Amniotic epithelial cell (primary cell): ENCODE measurements at places on chromosomes 4 and X.

DNA sequence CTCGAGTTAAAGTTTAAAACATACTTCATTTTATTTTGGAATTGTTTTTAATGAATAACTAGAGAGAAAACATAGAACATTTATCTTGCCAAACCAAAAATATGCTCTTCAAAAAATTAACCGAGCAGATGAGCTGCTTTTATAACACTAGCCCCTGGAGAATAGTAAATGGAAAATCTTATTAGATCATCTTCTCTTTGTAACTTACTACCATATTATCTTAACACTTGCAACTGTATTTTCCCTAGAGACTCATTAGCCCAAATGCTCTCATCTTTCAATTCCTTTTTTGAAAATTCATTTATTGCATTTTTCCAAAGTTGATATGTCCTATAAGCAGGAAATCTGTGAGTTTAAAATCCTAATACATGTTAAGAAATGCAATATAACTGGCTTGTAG lies 143.3 kb downstream of the CAMK2D start:
- no peak for DNase-seq

DNA sequence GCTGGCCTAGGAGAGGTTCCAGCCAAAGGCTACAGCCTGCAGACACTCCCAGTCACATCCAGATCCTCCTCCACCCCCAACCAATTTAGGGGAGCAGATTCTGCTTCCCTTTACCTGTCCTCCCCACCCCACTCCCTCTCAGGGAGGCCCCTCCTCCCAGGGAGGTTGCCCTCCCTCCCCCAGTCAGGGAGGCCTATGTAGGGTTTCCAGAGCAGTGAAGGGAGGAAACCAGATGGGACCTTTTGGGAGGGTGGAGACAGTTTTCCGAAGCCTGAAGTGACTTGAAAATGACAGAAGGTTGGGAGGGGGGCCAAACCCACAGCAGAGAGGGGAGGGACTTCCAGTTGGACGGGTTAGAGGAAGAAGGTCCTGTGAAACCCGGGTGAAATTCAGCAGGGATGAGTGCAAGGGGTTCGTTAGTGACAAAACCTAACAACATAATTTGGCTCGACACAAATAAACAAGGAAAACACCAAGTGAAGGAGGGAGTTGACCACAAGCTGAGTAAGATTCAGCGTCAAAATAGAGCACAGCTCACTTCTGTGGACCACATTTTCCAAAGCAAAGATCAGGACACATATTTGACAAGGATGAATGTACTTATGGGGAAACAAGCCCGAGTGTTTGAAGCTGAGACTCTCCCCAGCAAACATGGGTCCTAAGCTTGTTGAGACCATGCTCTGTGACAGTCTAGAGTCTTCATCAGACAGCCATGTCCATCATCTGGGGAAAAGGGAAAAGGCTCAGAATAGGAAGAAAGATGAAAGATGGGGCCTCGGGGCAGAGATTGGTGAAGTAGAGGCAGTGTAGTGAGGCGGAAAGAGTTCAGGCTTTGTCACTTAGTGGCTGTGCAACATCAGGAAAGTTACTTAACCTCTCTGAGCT lies 46.4 kb downstream of the PRPS1 start:
- DNase-seq: peak; percentile 88

- DNase-seq: no peak
Observed at GRCh38 chrX:9862525-9862924, 76.3 kb downstream of the SHROOM2 start.

DNA sequence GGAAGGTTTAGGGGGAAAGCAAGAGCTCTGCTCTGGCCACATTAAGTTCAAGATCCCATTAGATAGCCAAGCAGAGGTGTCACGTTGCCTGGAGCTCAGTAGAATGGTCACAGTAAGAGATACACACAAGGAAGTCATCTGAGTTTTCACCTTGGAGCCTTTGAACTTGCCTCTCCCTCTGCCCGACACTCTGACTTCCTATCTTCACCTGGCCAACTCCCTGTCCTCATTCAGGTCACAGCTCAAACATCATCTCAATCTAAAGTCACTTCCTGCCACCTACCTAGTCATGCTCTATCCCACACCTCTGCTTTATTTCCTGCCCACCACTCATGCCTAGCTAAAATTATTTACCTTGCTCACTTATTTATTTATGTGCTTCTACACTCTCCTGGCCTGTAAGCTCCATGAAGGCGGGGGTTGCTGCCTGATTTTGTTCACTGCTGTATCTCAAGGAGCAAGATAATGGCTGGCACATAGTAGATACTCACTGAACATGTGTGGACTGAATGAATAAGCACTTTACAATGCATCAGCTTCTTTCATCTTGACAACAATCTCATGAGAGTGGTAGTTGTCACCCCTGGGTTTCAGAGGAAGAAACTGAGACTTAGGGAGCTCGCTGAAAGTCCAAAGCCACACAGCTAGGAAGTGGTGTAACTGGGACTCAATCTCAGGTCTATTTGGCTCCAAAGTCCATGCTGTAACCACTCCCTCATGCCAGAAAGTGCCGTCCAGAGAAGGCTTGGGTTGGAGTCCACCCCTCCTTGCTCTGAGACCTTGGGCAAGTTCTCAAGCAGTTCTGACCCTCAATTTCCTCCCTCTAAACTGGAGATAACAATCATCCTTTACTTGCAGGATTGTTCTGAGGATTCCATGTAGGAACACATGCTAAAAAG lies 40.3 kb downstream of the EFNB1 start:
- DNase-seq: no peak

DNA sequence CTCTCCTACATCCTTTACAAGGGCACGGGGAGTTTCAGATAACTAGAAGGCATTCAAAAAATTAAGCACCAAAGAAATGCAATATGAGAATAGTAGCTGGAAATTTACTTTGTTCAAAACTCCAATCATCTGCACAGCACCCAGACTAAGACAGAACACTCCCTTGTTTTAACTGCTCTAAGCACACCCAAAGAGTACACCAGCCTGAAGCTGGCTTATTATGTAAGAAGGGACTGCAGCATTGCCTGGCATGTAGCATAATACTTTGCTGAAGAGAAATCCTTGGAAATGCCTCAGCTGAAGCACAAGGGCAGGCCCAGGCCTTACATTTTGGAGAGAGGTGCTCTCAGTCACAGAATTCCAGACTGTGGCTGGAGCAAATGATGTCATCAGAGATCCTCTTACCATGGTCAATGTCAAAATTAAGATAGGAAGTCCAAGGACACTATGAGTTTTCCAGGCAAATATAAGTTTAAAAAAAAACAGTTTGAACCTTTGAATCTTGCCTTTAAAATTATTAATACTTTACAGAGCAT lies 14.8 kb downstream of the ARHGEF6 start:
- DNase-seq: no peak
